ENCODE measurements at places on chromosomes 2 and 18.

- no peak for DNase-seq
These were observed 83.5 kb downstream of the MYL12B start for GRCh38 chr18:3345452-3345851.

GRCh38 chr2:73489053-73489452 is 103.4 kb downstream of the ALMS1 start:
- no peak for DNase-seq

DNA sequence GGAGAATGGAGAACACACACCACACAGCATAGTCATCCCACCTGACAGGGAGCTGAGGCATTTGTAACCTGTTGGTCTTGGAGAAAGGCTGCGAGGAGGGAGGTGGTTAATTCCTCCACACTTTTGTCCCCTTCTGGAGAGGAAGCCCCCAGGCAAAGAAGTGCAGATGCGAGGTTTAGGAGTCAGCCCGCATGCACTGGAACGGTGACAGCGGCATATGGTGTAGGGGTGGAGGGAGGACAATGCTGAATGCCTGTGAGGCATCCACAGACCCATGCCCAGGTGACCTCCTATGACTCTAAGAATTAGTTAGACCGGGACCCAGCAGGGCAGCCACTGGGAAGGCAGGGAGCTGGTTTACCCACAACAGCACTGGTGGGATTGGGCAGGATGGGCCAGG is 12.2 kb downstream of the SPATA3 start:
- no peak for DNase-seq

DNA sequence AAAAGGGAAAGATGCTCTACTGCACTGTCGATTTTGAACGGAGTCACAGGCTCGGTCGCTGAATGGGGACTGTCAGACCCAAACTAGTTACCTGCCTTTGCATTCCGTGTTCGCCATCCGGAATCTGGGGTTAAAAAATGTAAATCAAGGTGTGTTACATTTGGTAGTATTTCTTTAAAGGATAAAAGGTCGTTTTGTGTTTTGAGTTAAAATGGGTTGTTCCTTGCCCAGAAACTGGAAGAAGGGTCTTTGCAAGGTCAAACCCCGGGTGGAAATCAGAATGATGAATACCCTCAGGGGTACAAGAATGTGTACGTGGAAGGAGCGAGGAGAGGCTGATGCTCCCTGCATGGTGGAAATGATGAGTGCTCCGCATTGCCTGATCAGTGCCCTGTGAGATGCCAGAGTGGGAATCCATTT is 1.0 kb downstream of the VSNL1 start:
- no peak for DNase-seq

- DNase-seq: no peak
These were observed 191.6 kb upstream of the SP5 start for GRCh38 chr2:170523506-170523905.

DNA sequence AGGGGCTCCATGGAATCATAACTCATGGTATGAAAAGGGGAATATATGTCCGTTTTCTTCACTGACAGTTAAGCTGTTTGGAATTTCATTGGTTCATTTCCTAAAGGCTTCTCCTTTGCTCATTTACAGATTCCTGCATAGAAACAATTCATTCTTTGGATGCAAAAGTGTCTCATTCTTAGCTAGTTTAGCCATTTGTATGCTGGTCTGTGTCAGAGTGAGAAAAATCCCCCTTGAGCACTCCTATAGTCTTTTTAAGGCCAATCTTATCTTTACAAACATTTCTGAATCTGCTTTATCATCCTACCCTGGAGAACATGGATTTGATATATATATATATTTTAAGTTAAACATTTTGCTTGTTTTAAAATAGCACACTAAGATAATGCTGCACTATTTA is 1260.9 kb upstream of the NRXN1 start:
- no peak for DNase-seq

DNA sequence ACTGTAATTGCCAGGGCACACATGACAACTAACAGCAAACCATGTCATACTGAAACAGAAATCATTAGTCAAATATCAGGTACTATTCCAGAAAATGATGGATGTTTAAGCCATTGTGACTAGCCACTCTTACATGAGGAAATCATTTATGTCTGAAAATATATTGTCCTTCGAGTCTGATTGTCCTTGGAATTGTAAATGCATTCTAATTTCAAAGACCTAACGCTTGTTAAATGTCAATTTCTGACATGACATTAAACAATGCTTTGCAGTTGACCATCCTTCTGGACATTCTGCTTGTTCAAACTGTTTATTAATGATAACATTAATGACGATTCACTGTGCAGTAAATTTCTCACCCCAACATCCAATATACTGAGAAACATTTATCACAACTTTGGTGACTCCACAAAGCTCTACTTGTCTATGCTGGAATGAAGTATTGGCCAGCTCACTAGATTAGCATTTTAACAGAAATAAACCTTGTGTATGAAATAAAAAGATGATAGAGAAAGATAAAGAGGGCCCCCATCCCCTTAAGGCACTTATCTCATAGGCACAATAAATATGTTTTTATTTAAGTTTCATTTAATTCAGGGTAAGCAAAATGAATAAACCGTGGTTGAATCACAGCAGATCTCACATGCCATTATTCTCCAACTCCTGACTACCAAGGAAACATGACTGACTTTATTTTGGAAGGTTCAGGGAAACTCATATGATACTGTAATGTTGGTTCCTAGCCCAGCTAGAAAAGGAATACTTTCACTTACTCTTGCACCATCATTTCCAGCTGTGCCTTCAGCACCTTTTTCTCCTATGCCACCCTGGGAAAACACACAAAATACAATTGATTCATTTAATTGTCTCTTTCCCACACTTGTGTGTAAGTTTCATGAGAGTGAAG is 82.3 kb downstream of the COL3A1 start:
- no peak for DNase-seq

GRCh38 chr2:94986392-94986963 is 39.0 kb upstream of the MAL start:
- DNase-seq: peak; percentile 35

DNA sequence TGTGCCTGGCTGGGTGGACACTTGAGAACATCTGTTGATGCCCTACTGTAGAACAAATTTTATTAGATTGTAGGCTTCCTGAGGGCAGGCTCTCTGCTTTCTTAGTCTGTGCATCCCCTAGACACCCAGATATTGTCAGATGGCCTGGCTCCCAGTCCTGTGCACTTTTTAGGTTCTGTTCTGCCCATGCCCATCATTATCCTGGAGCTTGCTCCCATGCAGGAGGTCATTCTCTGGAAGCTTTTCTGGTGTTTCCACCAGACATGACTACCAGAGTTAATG is 213.3 kb downstream of the MYCN start:
- DNase-seq: no peak

- DNase-seq: no peak
These were observed 194.3 kb downstream of the MTX2 start for GRCh38 chr2:176463546-176463945.

GRCh38 chr2:189702071-189702470 is 27.6 kb downstream of the ANKAR start:
- DNase-seq: no peak

DNA sequence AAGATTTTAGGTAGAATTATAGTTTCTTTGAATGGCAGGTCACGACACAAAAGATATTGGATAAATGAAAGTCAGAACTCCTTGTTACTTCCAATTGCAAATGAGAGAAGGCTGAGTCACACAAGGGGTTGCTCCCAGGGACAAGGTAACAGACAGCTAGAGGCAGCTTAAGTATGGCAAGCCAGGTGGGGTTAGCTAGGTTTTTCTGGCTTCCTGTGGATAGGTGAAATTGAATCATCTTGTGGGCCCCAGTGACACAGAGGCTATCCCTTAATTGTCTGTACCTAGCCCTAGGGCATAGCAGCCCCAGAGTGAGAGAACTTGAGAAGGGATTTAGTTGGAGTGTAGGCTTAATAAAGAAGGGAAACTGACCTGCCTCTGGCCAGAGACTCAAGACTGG is 407.7 kb upstream of the SLC8A1 start:
- DNase-seq: no peak

- no peak for DNase-seq
These were observed 311.2 kb downstream of the OSR1 start for GRCh38 chr2:19046986-19047780.

DNA sequence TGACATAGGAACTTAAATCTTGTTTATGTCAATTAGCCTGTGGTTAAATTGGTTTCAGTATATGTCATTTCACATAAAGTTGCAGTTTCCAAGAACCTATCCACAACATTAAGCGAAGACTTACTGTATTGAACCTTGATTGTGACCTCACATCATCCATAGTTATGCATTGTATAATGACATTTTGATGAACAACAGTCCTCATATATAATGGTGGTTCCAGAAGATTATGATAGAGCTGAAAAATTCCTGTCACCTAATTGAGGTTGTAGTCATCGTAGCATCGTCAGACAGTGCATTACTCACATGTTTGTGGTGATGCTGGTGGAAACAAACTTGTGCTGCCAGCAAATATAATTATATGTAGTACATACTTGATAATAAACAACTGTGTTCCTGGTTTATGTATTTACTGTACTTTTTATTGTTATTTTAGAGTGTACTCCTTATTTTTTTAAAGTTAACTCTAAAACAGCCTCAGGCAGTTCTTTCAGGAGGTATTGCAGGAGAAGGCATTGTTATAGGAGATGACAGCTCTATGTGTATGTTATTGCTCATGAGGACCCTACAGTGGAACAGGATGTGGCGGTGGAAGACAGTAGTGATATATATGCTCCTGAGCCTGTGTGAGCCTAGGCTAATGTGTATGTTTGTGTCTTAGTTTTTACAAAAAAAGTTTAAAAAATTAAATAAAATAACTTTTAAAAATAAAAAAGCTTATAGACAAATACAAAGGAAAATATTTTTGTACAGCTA is 56.6 kb downstream of the UBE2E3 start:
- no peak for DNase-seq

All from activated CD4-positive, alpha-beta T cell treated with anti-CD3 and anti-CD28 coated beads, Interleukin-2, amount 50 U/mL, for 1 hour (primary cell).